ENCODE measurements at places on chromosomes 11 and 22. TPM values are rescaled to one million over a fixed set of nuclear protein-coding genes. Genes with fewer than 3 reads are reported as not detected.

- no peak for DNase-seq
- H3K36me3 ChIP-seq = no peaks in the 10 kb centered on the region
- H3K27ac ChIP-seq = peak overlapping the region; percentile 32
- H3K4me1 ChIP-seq = no peaks in the 10 kb centered on the region
- no peak overlapping the region for H3K4me3 ChIP-seq
These were observed 20.4 kb downstream of the CDPF1 start for GRCh38 chr22:46229701-46230100.

GRCh38 chr22:41947424-41948080, 600 bp upstream of the CENPM start:
- DNase-seq = no peak
- no peak overlapping the region for H3K27ac ChIP-seq
- H3K4me3 ChIP-seq = peak overlapping the region; percentile 69
- no peaks in the 10 kb centered on the region for H3K27me3 ChIP-seq
- no peaks in the 10 kb centered on the region for H3K4me1 ChIP-seq
- H3K36me3 ChIP-seq = no peaks in the 10 kb centered on the region

DNA sequence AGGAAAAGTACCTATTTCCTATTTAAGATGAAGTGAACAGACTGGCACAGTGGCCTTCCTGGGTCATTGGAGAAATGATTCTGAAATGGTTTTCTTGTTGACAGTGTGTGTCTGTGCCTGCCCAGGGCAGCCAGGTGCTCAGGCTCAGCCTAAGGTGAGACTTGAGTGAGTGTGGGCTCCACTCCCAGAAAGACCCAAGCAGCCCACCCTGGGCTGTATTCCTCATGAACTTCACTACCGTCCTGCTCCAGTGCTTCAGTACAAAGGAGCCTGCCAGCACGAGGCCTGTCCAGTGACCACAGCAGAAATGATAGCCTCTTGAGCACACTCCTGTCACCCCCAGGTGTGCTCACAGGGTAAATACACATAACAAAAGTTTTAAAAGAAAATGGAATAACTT, 49.5 kb downstream of the GAB4 start:
- H3K4me3 ChIP-seq = no peak overlapping the region
- H3K4me1 ChIP-seq = no peaks in the 10 kb centered on the region
- no peaks in the 10 kb centered on the region for H3K36me3 ChIP-seq
- DNase-seq = no peak

DNA sequence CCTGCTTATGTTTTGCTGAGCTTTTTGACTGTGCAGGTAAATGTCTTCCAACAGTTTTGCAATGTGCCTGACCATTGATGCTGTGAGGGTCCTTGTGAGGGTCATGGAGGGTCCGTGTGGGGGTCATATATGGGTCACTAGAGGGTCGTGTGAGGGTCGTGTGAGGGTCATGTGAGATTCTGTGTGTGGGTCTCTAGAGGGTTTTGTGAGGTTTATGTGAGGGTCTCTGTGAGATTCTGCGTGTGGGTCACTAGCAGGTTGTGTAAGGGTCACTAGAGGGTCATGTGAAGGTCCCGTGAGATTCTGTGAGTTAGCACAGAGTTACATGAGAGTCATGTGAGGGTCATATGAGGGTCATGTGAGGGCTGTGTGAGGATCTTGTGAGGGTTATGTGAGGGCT, 263.9 kb upstream of the B3GAT1 start:
- no peak for DNase-seq
- no peak overlapping the region for H3K27ac ChIP-seq
- no peaks in the 10 kb centered on the region for H3K4me1 ChIP-seq
- peaks cover 4% of the 10 kb centered on the region for H3K27me3 ChIP-seq

The APOC3 gene
- total RNA-seq = not detected

The OR51I2 gene
- not detected for total RNA-seq

The MS4A6E gene
- total RNA-seq = not detected
